ENCODE measurements at places on chromosomes 2 and 18.

DNA sequence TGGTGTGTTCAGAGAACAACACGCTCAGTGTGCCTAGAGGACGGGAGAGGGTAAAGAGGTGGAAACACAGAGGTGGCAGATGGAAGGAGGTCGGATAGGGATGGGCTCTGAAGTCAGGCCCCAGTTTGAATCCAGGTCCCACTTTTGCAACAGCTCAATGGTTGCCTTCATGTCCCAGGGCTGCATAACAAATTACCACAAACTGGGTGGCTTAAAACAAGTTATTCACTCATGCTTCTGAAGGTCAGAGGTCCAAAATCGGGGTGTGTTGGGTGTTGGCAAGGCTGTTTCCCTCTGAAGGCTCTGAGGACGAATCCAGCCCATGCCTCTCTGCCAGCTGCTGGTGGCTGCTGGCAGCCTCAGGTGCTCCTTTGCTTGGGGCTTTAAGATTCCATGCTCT, 12.7 kb upstream of the ADCY3 start:
- DNase-seq: no peak

GRCh38 chr2:161796192-161796591, 172.0 kb downstream of the SLC4A10 start:
- peak; percentile 70 for DNase-seq

GRCh38 chr2:86492048-86492453, 50.9 kb downstream of the KDM3A start:
- DNase-seq: no peak

DNA sequence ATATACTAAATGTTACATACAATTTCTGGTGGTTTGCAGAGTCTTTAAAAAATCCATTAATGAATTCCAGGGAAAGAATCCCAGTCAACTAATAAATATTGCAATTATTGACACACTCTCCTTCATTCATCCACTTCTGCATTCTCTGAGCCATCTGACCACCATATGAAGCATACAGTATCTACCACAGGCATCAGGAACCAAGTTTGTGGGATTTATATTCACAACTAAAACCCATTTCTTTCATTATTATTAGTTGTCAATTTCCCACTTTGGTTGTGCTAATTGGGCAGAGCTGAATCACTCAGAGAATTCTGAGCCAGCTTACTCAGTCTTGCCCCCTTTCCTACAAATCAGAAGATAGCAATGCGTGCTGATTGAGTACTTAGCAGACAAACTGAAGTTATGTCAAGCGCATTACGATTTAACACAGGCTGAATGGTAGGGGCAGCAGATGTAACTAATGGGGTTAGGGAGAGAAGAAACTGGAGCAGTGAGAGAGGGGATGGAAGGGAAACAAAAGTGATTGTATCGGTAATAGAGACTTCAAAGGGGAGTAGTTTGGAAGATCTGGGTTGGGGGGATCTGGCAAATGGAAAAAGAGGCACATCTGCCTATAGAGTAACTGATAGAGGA, 52.3 kb downstream of the ZEB2 start:
- no peak for DNase-seq

DNA sequence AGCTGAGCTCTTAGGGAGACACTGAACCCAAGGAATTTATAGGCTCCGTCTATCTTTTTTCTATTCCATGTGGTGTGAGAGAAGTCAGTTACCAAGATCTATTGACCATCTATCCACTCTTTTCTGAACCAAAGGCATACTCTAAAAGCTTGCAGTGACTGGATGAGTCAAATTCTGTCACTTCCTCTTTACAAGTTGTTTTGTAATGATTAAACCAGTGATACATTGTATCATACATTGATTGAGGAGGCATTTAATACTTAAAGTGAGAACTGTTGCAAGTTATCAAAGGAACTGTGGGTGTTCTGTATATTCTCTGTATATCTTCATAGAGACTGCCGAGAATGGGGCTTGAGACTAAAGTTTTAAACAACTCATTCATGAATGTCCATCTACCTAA, 188.8 kb downstream of the CAMKMT start:
- no peak for DNase-seq

DNA sequence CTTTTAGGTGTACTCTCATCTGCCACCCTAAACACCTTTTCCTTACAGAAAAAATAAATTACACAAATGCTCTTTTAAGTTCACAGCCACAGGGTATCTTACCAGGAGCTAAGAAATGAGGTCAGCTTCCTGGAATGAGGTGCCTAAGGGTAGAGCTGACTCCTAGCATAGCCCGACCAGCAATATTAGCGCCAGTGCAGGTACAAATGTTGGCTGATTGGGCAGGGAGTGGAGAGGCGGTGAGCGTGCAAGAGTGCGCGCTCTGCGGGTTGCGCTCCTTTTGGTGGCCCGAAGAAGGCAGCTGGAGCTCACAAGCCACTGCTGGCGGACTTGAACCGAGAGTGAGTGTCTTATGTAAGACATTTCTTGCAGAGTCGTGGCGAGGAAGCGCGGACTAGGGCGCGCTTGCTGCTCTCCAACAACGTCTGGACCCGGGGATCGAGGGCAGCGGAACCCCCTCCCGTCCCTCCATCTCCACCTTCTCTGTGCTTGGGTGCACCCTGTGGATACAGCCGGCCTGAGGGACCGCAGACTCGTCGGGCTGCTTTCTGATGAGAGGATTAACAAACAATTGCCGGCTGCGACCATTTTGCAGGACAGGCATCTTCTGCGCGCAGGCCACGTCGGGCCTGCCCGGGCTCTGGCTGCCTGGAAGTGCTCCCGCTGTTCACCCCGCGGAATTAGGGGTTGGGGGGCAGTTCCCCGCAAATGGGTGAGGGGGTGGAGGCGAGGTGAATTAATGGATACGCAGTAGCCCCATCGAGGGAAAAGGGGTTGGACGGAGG, 17.3 kb downstream of the BOLA3 start:
- no peak for DNase-seq

DNA sequence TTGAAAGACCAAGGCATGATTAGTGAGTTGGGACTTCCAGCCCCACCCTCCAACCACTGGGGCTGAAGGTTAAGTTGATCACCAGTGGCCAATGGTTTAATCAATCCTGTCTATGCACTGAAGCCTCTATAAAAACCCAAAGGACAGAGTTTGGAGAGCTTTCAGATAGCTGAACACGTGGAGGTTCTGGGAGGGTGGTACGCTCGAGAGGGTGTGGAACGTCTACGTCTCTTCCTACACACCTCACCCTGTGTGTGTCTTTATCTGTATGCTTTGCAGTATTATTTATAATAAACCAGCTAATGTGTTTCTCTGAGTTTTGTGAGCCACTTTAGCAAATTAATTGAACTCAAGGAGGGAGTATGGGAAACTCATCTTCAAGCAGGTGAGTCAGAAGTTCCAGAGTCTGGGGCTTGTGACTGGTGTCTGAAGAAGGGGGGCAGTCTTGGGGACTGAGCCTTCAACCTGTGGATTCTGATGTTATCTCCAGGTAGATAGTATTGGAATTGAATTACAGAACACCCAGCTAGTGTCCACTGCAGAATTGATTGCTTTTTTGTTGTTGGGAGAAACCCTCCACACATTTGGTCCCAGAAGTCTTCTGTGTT, 20.3 kb downstream of the ACTR3 start:
- DNase-seq: no peak

DNA sequence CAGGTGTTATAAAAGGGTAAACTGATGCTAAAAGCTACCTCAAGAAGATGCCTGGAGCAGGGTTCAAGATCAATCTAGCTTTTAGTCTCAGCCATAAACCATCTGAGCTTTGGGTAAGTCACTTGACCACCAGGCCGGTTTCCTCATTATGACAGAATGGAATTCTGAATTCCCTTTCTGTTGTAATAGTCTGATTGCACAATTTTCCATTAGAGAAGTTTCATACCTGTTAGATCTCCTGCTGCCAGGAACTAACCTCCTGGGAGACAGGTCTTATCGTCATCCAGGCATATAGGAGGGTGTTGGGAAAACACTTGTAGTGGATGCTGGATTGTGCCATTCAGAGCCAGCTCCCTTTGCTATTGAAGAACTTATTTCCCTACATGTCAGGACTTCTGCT, 272.5 kb downstream of the TDRD15 start:
- no peak for DNase-seq

- DNase-seq: no peak
Observed at GRCh38 chr18:36756242-36756641, 72.6 kb downstream of the TPGS2 start.

DNA sequence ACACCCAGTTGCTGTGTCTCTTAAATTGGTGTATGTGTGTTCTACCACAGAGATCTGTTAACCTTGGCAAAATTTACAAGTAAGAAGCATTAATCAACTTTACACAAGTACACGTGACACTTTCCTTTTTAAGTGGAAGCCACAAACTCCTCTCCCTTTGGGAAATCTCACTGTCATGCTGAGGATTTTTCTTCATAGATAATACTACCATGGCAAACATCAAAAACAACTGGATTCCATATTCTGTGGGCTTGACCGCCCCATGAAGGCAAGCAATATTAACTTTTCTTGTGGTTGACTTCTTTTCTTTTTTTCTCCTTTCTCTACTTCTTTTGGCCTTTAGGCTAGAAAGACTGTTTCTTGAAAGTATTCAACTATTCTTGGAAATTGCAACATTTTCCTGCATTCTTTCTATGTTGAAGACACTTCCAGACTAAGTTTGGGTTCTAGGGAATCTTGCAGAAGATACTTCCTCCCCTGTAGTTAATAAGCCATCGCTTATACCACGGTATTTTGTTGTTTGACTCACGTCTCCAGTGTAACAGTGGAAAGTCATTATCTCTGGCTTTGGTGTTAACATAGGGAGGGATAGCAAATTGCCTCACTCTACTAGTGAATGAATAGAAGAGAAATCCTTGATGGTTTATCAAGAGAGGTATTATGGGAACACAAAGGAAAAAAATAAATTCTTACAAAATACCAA, 79.5 kb downstream of the SLC8A1 start:
- DNase-seq: no peak

DNA sequence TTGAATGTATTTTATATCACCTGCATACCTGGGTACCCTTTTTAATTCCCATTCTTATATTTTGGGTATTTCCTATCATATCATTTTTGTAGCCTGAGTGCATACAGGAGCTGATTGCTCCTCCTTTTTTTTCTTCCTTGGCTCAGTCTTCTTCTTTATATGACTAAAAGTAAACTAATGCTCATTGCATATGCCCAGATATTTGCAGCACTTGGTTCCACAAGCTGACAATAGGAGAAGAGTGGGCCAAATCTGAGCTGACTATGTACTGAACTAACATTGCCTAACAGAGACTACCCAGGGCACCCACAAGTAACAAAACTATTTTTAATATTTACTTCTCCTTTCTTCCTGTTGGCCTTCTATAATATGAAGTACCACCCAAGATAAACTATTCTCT, 131.7 kb upstream of the SPOPL start:
- no peak for DNase-seq

GRCh38 chr18:8361941-8362471, 247.2 kb upstream of the RAB12 start:
- DNase-seq: no peak

GRCh38 chr2:86396291-86396785, 44.8 kb upstream of the KDM3A start:
- no peak for DNase-seq

DNA sequence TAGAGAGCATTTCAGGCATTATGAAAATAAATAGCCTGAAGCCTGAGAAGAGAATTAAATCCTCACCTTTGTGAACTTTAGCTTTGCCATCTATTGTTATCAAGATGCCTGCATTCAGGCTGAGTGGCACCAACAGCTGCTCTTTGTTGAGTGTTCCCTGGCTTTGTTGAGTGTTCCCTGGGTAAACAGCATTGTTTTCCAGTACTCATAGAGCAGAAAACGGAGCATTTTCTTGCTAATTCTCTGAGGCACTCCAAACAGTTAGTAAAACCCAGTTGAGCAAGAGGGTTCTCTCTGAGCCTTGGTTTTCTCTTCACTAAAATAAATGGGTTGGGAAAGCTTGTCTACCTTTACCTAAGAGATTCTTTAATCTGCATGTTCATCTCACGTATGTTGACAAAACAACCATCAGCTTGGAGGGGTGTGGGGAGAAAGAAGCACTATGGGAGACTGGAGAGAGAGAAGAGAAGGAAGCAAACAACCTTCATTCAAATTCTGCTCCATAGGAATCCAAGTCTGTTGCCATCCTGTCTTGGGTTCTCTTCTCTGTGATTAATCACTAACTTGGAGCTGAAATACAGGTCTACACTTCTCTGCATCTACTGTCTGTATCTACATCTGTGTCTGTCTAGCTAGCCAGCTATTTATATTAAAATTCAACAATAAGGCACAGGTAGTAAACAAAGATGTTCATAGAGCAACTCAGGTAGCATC, 567.0 kb upstream of the SOX11 start:
- peak; percentile 73 for DNase-seq

DNA sequence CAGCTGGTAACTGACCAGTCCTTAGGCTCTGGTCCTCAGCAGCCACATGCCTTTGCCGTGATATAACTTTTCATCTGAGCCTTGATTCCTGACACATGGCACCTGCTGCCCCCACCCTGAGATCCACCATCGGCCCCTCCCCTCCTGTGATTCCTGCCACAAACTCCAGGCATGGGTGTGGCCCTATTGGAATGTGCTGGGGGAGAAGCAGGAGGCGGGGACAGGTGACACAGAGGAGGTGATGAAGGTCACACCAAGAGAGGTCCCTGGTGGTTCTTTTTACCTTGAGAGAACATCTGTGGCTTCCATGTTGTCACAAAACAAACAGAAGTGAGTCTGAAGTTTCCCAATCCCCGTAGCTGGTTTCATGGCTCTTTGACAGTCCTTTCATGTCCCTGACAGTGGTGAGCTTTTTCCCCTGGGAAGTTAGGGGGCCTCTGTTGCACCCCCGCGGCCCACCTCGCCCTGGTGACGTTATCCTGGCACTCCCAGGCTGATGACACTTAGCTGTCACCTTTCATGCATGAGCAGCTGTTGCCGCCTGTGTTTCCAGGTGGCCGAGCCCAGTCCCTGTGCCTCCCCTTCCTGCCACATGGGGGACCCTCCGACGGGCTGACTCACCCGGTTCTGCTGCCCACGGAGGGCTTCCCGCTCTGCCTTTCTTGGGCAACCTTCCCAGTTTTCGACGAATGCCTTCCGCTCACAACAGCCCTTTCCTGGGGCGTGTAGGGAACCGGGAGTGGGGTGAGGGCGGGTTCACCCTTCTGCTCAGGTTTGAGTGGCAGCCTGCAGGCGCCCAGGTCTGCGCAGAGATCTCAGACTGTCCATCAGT, 66.3 kb upstream of the GLI2 start:
- peak; percentile 44 for DNase-seq

DNA sequence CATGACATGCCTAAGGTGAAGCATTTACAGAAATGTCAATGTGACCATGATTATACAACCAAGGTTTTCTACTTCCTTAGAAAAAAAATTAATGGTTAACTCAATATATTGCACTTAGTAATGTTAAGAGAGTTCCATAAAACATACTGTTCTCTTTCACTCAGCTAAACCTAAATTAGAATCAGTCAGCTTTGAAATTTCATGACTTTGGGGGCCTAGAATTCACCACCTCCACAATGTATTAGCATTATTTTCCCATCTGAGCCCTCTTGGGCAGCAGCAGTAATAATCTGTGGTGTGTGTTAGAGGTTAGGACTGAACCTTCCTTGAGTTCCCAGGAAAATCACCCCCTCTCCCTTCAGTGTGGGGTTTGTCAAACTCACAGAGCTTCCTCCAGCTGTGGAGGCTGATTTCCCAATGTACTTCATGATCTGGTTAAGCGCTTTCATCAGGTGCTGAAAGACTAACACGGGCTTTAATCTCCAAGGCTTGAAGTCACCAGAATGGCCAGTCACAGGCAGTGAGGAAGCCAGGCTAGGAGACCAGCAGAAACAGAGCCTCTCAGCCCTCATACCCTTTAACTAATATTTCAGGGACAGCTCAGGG, 7.1 kb upstream of the UPP2 start:
- DNase-seq: no peak
